ENCODE measurements at places on chromosomes 6 and 20.

- DNase-seq: no peak
Observed at GRCh38 chr6:2579804-2580570, 170.7 kb downstream of the MYLK4 start.

DNA sequence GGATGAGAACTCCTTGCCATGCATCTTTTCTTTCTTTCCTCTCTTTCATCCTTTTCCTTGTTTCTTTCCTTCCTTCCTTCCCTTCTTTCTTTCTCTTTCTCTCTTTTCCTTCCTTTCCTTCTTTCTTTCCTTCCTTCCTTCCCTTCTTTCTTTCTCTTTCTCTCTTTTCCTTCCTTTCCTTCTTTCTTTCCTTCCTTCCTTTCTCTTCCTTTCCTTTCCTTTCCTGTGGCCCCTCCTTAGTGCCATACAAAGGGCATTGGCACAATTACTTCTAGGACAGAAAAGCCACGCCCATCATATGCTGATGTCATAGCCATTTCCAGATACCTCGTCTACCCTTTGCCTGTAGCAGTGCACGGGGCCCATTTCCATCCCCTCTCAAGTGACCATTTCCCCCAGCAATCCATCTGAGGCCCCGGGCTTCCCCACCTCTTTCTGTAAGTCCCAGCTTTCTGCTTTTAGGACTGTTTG is 2.2 kb upstream of the CENPB start:
- DNase-seq: no peak

GRCh38 chr6:3135668-3136291 is 17.3 kb downstream of the BPHL start:
- DNase-seq: no peak

DNA sequence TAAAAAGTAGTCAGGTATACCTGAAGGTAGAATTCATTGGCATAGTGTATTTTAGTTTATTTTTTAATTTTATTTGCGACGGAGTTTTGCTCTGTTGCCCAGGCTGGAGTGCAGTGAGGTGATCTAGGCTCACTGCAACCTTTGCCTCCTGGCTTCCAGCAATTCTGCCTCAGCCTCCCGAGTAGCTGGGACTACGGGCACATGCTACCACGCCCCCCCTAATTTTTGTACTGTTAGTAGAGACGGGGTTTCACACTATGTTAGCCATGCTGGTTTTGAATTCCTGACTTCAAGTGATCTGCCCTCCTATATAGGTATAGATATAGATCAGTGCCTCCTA is 102.8 kb upstream of the PRSS16 start:
- no peak for DNase-seq
